Frontal cortex (tissue), 4 donors: ENCODE measurements at places on chromosomes 2 and 18. TPM values are rescaled to one million over a fixed set of nuclear protein-coding genes. Genes with fewer than 3 reads are reported as not detected.

DNA sequence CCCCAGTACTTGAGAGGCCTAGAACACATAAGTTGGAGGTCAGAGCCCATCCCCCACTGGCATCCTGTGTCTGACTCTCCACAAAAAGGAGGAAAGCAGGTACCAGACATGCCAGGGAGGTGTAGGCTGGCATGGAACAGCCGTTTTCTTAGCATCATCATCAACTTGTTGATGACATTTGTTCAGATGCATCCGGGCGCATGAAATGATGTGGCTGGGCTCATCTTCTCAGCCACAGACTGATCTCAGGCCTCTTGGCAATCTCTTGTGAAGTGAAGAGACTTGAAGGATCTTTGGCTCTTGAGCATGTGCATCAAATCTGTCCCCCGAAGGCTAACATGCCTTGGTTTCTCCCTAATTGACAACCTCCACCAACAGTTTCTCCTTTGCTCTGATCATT, 243.3 kb downstream of the TSN start:
- DNase-seq = no peak

- no peak for DNase-seq
Observed at GRCh38 chr18:80033181-80034067, 810 bp upstream of the RBFA start.

DNA sequence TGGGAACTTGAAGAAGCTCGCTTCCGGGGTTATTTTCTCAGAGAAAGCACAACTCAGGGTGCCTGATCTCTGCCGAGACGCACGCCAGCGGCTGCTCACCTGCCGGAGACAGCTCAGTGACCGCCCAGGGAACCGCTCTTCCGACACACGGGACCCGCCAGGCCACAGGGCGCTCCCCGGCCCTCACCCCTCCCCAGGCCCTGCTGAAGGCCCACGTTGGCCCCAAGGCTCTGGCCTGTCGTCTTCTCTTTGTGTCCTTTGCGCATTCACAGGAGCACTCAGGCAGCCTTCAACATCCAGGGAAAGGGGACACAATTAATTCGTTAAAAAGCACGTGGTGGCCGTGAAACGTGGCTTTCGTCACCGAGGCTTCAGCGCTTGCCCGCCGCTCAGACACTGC, 276.3 kb upstream of the SALL3 start:
- DNase-seq = no peak

- DNase-seq = no peak
Observed at GRCh38 chr2:200211643-200212042, 94.8 kb upstream of the SPATS2L start.

DNA sequence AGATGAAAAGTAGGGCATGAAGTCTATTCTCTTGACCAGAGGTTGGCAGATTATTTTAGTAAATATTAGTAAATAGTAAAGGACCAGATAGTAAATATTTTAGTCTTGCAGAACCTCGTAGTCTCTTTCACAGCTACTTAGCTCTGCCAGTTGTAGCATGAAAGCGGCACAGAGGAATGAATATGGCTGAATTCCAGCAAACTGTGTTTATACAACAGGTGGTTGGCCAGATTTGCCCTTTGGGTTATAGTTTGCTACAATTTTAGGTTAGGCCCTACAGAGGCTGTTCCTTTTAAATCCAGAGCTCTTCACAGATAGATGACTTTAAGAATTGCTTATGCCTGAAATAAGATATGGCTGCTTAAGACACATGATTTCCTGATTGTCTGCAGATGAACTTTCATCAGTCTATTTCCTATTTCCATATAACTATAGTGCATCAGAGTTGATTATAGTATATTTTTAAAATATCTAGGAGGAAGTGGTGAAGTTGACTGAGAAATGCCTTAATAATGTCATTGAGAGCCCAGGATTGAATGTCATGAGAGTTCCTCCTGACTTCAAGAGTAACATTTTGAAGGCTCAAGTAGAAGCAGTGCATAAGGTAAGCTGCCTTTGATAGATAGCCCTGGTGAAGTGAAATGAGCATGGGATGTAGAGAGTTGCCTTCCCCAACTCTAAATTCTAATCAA, 80.5 kb downstream of the TMEM185B start:
- no peak for DNase-seq

The SERPINB7 gene
- not detected for total RNA-seq
